ENCODE measurements at places on chromosomes 3 and 15.

DNA sequence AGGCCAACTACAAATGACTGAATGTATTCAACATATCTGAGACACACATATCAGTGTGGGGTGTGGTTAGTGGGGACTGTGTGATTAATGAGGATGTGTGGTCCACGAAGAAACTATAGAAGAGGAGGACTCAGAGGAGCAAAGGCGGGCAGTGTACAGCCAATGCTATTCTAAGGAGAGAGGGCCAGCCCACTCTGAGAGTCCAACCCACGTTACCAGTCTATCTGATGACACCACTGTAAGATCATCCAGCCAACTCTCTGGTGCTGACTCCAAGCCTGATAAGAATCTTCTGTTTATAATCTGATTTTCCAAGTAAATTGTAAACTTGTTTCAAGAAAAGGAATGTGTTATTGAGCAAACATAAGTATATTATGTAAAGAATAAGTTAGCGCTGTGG, 47.2 kb downstream of the MCF2L2 start:
- DNase-seq, result no peak

GRCh38 chr3:196793246-196793645, 53.6 kb downstream of the PAK2 start:
- DNase-seq, result no peak

DNA sequence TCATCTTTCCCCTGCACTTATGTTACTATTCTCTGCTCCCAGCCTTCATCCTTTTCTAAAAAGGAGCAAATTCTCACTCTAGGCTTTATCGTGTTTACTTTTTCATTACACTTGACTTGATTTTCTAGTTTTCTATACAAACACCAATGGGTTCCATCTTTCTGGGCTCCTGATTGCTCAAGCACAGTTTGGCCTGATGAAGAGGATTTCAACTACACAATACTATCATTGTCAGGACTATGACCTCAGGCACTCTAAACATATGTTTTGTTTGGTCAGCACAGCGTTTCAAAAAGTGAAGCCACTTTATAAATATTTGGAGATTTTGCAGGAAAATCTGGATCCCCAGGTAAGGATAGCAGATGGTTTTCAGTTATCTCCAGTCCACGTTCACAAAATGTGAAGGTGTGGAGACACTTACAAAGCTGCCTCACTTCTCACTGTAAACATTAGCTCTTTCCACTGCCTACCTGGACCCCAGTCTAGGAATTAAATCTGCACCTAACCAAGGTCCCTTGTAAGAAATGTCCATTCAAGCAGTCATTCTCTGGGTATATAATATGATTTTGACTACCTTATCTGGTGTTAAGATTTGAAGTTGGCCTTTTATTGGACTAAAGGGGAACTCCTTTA, 86.2 kb downstream of the TGFBR2 start:
- no peak for DNase-seq

DNA sequence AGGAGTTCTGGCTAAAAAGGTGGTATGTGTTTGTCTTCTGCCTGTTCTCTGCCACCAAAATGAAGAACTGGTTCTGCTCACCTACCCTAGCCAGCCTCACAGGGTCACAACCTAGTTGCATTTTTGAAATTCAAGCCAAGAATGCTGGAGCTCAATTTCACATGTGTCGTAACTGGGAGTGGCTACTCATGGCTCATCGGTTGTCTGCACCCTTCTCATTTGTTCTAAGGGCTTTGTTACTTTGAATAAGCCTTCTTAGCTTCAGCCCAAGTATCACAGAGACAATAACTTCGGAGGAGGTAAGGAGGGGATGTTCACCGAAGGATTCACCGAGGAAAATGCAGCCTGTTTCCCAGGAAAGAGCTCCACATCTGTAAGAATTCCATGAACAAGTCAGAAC, 134.3 kb upstream of the RARB start:
- DNase-seq, result no peak

DNA sequence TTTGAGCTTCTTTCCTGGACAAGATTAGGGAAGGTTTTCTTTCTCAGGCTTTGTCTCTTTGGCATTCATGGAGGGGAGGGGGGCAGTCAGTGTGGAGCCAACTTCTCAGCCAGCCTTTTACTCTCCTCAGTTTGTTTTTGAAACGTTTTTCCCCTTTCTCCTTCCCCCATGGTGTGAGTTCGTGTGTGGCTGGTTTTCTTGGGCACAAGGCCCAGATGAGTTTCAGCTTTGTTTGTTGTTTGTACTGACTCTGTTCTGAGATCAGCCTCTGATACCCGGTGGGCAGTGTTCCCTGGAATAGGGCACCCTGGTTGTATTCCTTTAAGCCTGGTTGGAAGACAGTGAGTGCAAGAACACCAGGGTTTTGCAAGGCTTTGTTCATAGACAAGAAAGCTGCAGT, 168.2 kb upstream of the RARB start:
- no peak for DNase-seq

DNA sequence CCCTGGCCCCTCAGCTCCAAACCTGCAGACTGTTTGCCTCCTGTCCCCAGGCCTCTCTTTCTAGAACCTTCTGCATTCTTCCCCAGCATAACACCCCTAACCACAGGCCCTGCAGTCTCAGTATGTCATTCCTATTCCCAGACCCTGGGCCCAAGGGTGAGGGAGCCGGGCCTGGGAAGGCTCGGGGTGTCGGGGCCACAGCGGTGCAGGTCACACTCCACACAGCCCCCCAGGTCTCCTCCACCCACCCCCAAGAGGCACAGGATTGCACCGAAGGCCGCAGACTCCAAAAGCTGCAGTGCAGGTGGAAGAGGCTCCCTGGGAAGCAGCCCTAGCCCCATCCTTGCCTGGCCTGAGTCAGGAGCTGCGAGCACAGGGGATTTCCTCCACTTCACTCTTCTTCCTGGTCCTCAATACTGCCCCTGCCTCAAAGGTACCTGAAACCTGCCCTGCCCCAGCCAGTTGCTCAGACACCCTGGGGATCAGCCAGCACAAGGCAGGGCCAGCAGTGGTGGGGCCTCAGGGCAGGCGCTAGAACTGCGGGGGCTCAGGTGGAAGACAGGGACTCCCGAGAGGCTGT, 31.1 kb downstream of the TNK2 start:
- DNase-seq, result no peak

DNA sequence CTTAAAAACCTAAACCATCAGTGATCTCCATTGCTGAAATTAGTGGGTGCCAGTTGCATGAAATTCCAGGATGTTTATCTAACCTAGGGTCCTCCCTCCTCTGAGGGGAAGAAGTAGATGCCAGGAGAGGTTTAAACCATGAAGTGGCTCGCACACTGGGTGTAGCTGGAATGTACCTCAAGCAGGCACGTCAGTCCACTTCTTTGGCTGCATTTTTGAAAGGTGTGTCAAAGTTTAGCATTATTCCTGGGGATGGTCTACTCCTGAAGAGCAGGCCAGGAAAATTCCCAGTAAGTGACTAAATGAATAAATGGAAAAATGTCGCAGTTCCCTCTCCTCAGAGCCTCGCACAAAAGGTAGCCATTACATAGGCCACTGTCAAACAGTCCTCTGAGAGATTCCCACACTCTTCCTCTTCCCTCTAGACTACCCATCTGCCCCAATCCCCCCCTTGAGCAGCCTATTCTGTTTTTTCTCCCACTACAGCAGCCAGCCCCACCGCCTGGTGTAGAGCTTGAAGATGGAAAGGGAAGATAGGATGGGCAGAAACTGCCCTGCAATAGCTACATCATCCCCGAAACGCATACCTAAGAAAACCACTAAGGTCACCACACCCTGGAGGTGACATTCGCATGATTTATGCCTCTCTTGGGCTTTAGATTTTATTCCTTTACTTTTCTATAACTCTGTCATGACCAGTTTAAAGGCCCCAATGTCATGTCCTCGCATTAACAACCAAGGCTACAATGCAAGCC, 655 bp upstream of the TMOD3 start:
- no peak for DNase-seq
